ENCODE measurements at places on chromosomes 2 and 18.

DNA sequence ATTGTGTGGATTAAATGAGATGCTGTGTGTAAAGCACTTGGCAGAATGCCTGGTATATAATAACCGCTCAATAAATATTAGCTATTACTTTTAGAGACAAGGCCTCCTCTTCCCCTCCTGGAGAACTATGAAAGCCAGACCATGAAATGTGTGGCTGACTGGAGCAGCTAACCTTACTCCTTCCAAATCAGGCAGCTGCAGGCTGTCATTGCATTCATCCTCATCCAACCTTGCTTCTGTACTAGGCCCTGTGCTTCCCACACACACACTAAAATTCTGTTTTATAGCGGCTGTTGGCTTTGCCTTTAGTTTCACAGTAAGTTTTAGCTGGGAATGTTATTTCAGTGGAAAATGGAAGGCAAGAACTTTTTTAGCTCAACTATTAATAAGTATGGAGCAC, 10.2 kb upstream of the SP9 start:
- no peak for DNase-seq

- DNase-seq = no peak
These were observed 20.6 kb upstream of the AMMECR1L start for GRCh38 chr2:127906206-127906926.

DNA sequence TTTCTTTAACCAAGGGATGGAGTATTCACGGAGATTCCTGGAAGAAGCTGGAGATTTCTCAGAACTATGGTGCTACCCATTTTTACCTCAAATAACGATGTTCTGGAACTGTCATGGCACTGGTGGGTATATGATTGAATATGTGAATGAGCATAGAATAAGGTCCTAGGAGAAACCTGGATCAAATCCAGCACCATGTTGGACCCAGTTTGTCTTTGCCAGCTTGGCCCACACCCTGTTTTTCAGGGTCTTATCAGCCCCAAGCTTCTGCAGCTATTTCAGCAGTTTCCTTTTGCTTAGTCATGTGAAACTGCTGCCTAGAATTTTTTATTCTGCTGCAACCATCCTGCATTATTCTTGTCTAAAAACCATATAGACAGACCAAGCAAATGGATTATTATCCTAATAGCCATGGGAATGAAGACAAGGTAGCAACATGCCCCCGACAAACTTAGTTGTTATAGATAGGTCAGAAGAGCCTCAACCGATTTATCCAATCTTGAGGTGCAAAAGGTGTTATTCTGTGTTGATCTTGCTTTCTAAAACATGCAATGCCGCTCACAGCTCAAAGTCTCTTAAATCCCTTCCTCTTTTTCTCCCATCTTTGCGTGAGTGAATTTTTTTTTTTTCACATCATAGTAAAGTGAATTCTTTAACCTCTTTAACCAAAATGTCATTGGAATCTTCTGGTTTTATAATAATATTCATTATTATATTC, 133.6 kb downstream of the PRPF40A start:
- no peak for DNase-seq

DNA sequence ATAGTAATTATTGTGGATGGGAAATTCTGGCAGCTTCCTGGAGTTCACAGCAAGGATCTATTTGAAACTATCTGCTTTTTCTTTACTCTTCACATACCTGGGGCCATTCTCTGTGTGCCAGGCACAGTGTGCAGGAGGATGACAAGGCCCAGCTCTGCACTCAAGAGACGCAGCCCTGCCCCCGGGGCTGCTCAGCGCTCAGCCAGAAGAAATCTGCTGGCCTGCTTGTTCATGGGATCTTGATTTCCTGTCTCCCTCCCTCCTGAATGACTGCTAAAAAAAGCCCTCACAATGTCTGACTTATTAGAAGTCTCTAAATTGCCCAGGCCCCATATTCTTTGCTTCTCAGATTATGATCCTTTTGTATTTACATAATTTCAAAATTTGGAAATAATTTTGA, 210.9 kb downstream of the DCDC2C start:
- DNase-seq = no peak

DNA sequence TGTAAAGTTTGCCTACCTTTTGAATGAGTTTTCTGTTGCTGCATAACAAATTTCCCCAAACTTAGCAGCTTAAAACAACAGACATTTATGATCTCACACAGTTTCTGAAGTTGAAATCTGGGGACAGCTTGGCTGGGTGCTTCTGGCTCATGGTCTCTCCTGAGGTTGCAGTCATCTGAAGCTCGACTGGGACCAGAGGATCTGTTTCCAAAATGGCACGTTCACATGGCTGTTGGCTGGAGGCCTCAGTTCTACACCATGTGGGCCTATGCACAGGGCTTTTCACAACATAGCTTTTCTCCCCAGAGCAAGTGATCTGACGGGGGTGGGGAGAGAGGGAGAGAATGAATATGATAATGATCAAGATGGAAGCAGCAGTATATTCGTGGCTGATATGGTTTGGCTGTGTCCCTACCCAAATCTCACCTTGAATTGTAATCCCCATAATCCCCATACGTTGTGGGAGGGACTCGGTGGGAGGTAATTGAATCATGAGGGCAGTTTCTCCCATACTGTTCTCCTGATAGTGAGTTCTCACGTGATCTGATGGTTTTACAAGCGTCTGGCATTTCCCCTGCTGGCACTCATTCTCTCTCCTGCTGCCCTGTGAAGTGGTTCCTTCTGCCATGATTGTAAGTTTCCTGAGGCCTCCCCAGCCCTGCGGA, 3.5 kb downstream of the RALB start:
- no peak for DNase-seq

DNA sequence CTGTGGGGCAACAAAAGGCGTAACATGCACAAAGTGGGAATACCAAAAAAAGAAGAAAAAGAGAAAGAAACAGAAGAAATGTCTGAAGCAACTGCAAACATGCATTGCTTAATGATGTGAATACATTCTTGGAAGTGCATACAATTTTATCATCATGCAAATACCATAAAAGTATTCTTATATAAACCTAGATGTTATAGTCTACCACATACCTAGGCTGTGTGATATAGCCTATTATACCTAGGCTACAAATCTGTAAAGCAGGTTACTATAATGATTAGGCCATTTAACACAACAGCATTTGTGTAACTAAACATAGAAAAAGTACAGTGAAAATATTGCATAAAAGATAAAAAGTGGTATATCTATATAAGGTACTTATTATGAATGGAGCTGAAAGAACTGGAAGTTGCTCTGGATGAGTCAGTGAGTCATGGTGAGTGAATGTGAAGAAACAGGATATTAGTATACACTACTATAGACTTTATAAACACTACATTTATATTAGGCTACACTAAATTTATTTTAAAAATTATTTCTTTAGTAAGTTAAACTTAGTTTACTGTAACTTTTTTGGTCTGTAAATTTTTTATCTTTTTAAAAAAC, 319.4 kb upstream of the KCNH7 start:
- DNase-seq = no peak

GRCh38 chr2:31379747-31380146, 34.8 kb downstream of the XDH start:
- DNase-seq = no peak

DNA sequence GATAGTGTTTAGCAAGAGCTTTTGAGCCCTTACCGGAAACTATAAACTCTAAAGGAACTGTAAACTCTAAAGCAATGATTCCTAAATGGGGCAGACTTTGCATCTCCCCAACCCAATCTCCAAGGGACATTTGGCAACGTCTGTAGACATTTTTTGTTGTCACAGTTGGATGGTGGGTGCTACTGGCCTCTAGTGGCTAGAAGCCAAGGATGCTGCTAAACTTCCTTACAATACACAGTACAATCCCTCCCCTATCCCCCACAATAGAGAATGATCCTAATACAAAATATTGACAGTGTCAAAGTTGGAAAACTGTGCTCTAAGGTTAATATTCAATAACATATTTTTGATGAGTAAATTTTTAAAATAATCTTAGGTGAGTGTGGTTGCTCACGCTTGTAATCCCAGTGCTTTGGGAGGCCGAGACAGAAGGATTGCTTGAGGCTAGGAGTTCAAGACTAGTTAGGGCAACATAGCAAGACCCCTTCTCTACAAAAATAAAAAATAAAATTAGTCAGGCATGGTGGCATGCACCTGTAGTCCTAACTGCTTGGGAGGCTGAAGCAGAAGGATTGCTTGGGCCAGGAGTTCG, 66.7 kb downstream of the PTPN4 start:
- DNase-seq = no peak

DNA sequence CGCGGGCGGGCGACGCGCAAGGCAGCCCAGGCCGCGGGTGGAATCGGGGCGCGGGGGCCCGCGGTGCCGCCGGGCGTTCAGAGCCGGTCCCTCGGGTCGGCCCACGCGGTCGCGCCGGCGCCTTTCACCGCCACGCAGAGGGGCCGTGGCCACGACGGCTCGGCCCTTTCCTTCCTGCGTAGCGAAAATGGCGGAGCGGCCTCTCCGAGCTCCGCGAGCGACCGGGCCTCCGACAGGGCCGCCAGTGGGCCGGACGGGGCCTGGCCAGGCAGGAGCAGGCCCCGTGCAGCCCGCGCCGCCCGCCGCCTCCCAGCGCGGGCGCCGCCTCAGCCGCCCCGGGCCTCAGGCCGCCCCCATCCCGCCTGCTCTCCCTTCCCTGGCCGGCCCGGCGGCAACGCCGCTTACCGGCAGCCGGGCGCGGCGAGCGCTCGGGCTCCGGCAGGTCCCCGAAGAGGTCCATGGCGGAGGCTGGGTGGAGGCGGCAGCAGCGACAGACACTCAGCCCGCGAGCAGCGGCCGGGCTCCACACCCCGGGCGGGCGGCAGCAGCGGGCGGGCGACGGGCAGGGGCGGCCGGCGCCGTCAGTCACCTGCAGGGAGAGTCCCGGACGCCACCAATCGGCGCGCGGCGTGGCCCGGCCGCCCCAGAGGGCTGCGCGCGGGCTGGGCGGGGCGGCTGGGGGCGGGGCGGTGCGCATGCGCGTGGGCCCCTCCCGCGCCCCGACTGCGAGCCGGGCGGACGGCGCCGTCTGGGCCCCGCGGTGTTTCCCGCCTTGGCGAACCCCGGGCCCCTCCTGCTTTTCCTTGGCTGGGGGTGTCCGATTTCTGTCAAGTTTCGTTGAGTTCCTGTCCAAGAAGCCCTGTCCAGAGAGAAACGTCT, at the start of gene ILKAP:
ILKAP (minus strand) TSS at position 602 of the 879 bp plus-strand sequence; CDS start at position 460, 142 bp downstream.
- DNase-seq = no peak

GRCh38 chr2:149666809-149667320, 79.3 kb upstream of the MMADHC start:
- DNase-seq = no peak

GRCh38 chr18:74420481-74420880, 36.6 kb downstream of the DIPK1C start:
- DNase-seq = no peak

GRCh38 chr2:196959281-196959680, 32.8 kb upstream of the PGAP1 start:
- no peak for DNase-seq

DNA sequence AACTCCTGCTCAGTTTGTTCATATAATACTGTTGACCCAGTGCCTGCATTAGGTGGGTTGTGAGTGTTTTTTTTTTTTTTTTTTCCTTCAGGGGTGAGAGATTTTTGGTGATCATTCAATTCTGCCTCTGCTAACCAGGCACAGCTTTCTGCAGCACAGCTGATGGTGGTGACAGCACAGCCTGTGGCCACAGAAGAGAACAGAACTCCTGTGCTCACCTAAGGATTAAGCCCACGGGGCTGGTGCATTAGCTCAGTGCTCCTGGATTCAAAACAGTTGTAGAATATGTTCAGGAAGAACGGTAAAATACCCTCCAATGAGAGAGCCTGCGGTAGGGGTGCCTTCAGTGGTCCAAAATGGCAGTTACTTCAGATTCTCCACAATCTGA, 42.0 kb downstream of the PKP4 start:
- DNase-seq = no peak

- DNase-seq = no peak
These were observed 50.5 kb upstream of the LGALSL start for GRCh38 chr2:64403426-64403825.

GRCh38 chr2:172698041-172698863, 37.4 kb upstream of the RAPGEF4 start:
- no peak for DNase-seq

DNA sequence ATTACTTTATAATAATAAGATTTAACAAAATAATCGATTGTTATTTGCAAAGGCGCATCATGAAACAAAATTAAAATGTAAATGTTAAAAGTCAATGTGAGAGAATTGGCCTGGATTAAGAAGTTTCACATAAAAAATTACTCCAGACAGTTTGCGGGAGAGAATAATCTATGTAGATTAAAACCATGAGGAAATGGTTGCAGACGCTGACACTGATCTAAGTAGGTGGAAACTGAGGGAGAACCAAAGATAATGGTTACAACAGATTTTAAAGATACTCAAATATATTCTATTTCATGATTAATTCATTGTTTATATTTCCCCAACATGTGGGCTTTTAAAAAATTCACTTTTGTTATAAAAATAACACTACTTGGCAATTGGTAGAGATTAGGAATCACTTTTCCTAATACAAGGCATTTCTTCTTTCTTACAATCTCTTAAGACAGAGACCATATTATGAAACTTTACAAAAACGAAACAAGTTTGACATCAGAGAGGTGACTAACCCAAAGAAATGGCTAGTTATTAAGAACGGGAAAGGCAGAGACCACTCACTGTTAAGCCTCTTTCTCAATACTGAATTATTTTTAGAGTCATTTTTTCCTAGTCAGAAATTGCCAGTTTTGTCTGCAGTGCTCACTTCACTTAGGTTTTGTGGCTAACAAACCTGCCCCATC, 1.6 kb downstream of the KANSL1L start:
- DNase-seq = no peak

GRCh38 chr2:207988975-207989374, 36.4 kb downstream of the PLEKHM3 start:
- DNase-seq = no peak

GRCh38 chr2:213766465-213766901, 482.2 kb downstream of the SPAG16 start:
- no peak for DNase-seq

DNA sequence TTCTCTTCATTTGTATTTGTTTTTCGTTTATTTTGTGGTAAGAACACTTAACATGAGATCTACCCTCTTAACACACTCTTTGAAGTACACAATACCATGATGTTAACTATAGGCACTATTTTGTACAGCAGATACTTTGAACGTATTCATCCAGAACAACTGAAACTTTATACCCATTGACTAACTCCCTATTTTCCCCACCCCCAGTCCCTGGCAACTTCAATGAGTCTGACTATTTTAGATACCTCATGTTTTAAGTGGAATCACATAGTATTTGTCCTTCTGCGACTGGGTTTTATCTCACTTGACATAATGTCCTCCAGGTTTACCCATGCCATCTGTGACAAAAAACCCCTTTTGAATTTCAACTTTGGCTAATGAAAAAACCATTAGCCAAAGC, 356.3 kb upstream of the CDH20 start:
- no peak for DNase-seq

Data from left renal cortex interstitium (tissue), 4 donors.